NCI-H2081 treated with DMSO at 0.1 percent for 48 hours (cell line): ENCODE measurements at places on chromosomes 1 and 21.
A peak's percentile ranks its signal among the peaks of the same experiment; 100 is the strongest.

DNA sequence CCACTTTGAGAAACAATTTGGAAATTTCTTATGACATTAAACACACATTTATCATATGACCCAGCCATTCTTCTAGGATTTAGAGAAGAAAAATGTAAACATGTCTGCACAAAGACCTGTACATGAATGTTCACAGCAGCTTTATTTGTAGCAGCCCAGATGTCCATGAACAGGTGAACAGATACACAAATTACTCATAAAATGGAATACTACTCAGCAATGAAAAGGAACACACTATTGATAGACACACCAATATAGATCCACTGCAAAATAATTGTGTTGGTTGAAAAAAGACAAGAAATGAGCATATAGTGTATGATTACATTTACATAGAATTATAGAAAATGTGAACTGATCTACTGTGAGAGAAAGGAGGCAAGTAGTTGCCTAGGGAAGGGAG, 26.1 kb downstream of the ARHGEF11 start:
- DNase-seq = no peak

DNA sequence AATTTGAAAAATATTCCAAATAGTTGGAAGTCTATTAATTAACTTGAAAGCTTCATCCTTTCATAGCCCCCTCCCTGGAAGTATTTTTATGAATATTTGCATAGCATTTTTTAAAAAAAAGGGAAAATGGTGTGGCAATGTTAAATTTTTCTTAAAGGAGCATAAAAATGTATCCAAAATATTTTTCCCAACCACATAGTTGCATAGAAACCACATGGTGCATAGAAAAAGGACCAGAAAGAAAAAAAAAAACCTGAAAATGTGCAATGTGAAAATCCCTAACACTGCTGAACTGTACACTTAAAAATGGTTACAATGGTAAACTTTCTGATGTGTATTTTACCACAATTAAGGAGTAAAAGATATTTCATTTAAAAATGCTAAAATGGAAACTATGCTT, 8.0 kb downstream of the C1orf167 start:
- no peak for DNase-seq

DNA sequence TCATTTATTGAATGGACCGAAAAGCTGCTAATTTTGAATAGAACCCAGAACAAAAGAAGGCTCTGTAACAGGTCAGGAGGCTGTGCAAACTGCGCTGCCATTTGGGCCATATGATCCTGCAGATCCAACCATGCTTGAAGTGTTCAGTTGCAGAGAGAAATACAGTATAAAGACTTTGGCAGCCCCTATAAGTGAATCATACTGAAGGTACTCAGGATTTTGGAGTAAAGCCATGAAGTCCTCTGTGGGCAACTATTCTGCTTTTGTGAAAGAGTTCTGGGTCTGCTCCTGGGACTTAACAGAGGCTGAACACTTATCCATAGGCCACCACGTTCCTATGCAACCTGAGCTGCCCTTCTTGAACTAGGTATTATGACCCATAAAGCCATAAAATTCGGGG, 1613.6 kb upstream of the PRMT6 start:
- no peak for DNase-seq

- no peak for DNase-seq
Observed at GRCh38 chr21:45137612-45137937, 63.2 kb downstream of the ADARB1 start.

- DNase-seq = no peak
Observed at GRCh38 chr1:64110924-64111777, 92.3 kb upstream of the UBE2U start.

GRCh38 chr1:151990058-151990855, 3.4 kb downstream of the S100A10 start:
- DNase-seq = no peak

DNA sequence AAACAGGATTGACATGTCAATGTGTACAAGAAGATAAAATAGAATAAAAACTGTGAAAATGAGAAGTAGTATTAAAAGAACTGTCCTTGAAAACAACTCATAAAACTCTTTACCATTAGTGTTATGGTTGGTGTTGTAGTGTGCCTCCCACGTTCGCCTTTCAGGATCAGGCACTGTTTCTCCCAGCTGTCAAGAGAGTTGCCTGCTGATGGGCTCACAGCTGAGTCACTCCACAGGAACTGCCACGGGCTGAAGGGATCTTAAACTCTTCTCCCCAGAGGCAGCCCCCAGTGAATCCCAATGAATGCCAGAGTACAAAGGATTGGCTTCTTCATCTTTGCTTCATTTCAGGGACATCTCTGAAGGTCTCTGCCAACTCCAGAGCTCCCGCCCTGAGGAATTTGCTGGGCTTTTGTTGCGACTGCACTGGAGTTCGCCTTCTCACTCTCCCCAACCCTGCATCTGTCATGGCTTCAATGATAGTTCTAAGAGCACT, 119.6 kb downstream of the ADGRL2 start:
- DNase-seq = no peak

DNA sequence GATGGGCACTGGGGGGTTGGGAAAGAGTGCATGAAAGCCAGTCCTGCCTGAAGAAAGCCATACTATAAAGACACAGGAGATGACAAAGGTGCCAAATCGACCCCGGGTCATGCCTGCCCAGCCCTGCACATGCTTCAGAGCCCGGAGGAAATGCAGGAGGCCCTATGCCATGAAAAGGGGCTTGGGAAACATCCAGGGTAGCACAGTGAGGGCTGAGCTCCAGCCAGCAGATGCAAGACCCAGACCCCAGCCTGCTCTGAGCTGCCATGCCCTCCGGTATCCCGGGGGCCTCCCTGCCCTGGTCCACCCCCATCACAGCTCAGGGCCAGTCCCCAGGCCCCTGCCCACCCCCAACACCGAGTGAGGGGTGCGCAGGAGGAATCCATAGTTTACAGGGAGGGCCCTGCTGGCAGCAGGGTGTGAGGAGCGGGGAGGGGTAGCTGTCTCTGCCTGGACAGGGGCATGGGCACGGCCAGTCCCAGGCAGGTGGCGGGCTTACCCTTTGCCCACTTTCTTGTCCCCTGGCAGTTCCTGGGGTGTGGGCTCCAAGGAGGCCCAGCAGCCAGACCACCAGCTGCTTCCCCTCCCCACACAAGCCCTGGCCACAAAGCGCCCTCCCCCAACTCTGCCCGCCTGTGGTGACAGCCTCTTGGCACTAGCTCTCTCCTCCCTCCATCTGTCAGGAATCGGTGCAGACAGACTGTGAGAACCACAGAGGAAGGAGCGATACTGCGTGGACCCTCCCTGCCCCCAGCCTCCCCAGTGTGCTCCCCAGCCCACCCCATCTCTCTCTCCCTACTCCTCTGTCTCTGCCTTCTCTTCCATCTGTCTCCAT, 16.8 kb downstream of the LRP8 start:
- no peak for DNase-seq

GRCh38 chr1:181675091-181675917, 192.0 kb downstream of the CACNA1E start:
- no peak for DNase-seq

GRCh38 chr1:160244209-160244608, 18.1 kb downstream of the DCAF8 start:
- no peak for DNase-seq

DNA sequence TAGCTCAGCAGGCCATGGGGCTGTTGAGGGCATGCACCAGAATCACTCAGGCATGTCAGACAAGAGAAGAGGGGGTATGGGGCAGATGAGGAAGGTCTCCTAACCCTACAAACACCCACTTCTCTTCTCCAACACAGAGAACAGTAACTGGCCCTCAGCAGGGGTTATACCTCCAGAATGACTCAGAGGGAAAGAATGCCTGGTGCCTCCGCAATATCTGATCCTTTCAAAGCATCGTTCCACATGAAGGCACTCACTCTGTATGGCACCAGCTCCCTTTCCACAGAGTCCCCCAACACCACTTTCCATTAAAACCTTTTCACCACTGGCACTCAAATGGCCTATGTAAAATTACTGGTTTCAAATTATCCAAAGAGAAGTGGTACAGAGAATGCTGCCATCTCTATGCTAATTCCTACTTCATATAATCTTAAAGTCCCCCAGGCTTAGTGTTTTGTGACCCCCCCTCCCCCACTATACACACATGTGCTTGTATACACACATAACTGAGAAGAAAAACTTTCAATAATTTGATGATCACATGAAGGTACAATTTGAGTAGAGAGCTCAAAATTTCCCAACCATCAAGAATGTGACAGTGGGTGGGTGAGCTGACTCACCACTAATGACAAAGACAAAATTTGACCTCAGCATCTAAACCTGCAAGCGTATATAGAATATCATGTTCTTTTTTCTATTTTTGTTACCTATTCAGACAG, 91.5 kb downstream of the SIPA1L2 start:
- DNase-seq = no peak

DNA sequence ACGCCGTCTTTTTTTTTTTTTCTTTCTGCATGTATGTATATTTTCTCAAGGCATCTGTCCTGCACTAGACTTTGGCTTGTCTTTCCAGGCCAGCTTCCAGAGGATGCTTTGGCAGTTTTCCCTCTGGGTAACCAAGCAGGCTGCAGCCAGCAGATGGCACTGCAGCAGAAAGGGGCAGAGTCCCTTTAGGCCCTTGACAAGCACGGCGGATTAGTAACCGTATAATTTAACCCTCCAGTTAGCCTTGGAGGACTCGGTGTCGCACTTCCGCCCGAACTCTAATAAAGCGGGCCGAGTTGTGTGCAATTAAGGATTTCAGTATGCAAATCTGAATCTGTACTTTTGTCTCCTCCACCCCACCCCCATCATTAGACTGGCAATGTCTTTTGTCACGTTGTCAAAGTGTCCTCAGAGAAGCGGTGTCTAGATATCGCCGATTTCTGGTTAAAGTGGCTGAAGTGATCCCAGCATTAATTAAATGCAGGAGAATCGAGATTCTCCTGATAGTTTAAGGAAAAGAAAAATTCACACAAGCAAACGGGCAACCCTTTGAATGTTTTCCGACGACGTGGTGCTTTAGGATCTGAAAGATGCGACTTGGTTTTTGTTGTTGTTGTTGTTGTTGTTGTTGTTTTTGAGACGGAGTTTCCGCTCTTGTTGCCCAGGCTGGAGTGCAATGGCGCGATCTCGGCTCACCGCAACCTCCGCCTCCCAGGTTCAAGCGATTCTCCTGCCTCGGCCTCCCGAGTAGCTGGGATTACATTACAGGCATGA, 1.1 kb upstream of the TMEM167B start:
- no peak for DNase-seq

- DNase-seq = no peak
Observed at GRCh38 chr1:155002464-155003226, at the start of gene ZBTB7B. ZBTB7B (plus strand) TSS chr1:155002802; CDS start chr1:155014661, 11,859 bp downstream.

GRCh38 chr1:237269938-237270337, 228.0 kb downstream of the RYR2 start:
- no peak for DNase-seq

DNA sequence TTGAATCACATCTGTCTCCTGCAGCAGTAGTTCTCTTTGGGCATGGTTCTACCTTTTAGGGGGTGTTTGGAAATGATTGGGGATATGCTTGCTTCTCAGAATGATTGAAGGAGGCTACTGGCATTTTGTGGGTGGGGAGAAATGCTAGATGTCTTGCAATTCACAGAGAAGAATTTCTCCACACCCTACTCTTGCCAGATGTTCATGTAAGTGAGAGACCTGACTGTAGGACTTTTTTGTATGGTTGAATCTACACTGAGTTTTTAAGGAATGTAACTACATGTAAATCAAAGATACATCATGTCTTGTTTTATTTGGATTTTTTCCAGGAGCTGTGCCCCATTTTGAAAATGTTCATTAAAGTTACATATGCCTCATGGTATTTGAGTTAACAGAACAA, 311.9 kb downstream of the PRDM2 start:
- no peak for DNase-seq

DNA sequence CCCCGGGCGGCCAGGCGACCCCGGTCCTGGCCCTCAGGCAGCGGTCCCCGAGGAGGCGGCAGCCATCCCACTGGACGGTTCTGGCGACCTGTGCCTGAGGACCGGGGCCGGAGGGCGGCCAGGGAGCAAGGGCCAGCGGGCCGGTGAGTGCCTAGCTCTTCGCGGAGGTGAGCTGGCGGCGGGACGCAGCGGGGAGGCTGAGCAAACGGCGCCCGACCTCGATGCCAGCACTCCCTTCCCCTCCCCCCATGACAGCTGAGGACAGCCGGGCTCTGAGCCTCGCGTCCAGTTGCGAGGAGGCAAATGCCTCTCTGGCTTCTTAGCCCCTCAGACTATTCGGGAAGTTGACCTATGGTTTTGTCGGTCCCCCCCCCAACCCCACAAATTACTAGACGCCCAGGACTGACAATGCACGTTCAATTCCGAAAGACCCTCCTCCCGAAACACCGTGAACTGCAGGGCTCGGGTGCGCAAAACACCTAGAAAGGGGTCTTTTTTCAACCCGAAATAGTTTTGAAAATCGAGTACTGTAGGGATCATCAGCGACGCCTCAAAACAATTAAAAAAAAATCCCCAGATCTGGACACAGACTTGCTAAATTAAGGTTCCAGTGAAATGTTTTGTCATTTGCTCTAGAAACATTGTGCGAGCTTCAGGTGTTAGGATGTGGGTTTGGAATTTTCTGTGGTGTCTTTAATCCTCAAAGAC, 8.3 kb downstream of the CDKN2C start:
- peak; percentile 84 for DNase-seq

- DNase-seq = no peak
Observed at GRCh38 chr1:109906160-109906838, 4.3 kb upstream of the CSF1 start.

DNA sequence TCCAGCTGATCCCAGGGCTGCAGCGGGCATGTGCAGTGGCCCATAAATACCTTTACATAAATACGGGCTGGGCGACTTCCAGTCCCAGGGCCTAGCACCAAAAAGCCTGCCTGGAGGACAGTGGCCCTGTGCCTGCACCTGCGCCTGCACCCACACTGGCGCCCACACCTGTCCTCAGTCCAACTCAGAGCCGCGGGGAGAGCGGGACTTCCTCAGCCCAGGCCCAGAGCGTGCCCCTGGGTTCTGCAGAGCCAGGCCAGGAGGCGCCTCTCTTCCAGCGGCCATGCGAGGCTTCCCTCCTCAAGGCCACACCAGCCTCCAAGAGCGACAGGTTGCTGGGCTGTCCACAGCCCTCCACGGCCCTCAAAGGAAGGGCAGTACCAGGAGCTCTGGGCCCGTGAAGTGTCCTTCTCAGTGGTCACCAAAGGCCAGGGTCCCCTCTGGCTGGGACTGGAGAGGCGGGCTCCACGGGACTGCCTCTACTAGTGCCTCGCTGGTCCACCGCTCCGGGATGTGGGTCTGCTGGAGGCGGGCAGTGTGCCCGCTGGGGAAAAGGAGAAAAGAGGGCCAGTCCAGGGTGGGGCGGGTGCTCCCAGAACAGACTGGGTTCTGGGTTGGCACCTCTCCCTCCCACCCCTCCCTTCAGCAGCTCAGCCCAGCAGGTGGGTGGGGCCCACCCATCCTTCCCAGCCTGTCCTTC, 35.7 kb downstream of the ARHGEF16 start:
- no peak for DNase-seq

- DNase-seq = no peak
Observed at GRCh38 chr1:31802190-31803150, 13.4 kb downstream of the SPOCD1 start.

GRCh38 chr1:211616231-211616964, 37.4 kb upstream of the SLC30A1 start:
- no peak for DNase-seq

- DNase-seq = no peak
Observed at GRCh38 chr21:36883532-36884486, 82.7 kb downstream of the HLCS start.
